ENCODE measurements at places on chromosomes 1 and 21.

DNA sequence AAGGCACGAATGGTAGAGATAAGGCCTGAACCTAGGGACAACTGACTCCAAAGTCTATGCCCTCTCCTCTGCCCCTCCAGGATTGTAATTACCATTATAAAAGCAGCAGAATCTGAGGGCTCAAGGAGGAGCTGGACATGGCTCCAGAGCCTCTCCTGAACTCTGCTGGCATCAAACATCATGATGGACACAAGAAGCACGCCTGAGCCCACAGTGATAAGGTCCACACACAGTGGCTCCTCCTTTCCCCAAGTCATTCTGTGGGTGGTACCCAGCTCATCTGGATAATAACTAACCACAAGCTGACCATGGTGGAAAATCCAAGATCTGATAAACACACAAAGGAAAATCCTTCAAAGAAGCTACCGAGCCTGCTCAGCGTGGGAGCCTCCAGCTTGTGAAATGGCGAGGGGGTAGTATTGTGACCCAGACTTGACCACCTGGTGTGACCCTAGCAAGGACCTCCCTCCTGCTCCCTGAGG is 85.2 kb downstream of the HIVEP3 start:
- no peak for DNase-seq

- no peak for DNase-seq
These were observed 411.8 kb downstream of the KCNT2 start for GRCh38 chr1:196196486-196196885.

GRCh38 chr1:226608699-226609505 is 60.3 kb downstream of the STUM start:
- peak; percentile 63 for DNase-seq

DNA sequence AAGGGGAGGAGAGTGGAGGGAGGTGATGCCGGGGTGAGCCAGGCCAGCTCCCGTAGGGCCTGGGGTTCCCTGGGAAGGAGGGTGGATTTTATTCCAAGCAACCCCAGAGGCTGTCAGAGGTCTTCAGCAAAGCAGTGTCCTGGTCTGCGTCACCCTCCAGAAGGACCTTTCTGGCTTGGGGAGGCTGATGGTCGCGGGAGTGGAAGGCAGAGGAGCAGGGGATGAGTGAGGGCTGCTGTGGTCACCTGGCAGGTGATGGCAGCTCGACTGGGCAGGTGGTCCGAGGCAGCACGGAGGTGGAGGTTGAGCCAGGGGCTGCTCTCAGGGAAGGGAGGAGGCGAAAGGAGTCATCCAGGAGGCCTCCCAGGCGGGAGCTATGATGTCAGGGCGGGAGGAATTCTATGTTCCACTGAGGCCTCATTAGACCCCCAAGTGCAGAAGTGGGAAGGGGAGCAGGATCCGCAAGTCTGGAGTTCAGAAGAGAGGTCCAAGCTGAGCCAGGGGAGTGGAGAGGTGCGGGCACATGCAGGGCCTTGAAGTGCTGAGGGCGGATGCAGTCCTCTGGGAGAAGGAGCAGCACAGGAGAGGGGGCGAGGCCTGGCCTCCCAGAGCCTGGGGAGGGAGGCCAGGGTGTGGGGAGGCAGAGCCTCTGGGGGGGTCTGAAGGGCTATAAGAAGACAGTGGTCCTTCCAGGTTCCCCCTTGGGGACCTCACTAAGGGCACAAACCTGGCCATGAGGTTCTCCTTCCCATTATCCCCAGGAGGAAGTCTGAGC is 33.3 kb downstream of the BMP8A start:
- DNase-seq: no peak

- no peak for DNase-seq
These were observed 91.2 kb downstream of the TNFSF18 start for GRCh38 chr1:172959571-172959970.

GRCh38 chr21:44686843-44687561 is 5.0 kb upstream of the KRTAP12-1 start:
- no peak for DNase-seq

- DNase-seq: no peak
These were observed 393.7 kb downstream of the HLX start for GRCh38 chr1:221272940-221273339.

- DNase-seq: no peak
These were observed at the start of gene CHIA for GRCh38 chr1:111290630-111291029. Gene CHIA, plus strand, starts transcription at chr1:111290851. Its CDS starts 19,617 bp downstream, at chr1:111310468.

DNA sequence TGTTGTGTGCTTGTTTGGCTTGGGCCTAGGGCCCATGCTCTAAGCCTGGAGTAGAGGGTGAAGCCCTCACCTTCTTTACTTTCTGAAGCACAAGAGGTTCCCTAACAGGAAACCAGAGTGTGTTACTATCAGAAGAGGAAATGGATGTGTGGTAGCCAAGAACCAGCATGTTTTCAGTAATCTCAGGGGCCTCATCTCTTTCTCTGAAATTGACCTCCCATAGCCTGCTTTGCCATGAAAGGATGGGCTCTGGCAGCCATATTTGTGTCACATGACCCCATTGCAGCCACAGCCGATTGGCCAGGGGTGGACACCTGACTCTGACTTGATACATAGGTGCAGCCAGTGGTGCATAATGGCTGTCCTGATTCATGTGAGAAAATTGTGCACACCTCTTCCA is 18.6 kb downstream of the A3GALT2 start:
- no peak for DNase-seq

DNA sequence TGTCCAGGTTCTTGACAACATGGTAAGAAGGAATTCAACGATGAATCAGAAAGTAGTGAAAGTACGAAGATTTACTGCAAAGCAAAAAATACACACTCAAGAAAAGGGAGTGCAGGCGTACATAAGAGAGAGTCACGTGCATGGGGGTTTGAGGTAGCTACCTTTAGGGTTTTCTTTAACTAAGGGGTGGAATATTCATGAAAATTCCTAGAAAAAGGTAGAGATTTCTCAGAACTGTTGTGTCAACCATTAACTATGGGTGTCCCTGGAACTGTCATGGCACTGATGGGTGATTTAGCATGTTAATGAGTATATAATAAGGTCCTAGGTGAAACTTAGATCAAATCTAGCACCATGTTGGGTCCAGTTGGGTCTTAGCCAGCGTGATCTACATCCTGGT is 22.5 kb upstream of the SYDE2 start:
- DNase-seq: no peak

DNA sequence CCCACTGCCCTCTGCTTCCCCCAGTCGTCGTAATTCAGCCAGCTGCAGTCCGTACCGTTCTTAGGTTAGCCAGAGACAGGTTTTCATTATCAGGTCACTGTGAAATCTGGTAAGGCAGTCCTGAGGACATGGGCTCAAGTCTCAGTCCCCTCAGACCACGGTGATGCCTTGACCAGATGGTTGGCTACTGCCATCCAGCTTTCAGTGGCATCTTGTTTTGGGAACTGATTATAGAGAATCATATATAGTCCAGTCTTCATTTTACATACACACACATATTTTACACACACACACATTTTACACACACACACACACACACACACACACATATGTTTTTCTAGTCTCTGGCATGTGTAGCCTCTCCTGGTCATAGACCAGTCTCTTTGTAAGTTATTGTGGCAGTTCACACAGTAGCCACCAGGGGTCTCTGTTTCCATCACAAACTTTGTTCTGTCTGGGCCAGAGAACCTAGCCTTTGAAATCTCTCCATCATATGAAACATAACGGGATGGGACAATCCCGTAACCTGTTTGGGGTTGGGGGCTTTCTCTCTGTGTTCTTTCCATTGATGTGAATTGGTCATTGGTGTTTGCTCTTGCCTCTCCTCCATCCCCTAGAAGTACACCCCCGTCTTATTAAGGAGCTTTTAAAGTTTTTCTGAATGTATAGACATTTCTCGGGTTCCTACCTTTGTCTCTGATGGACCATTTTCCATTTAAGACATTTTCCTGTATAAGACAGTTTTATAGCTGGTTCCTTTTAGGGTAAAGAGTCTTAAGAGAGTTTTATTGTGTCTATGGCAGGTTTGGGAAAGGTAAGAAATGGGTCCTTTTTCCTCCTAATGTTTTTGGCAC is 8.4 kb upstream of the IKBKE start:
- DNase-seq: peak; percentile 76

DNA sequence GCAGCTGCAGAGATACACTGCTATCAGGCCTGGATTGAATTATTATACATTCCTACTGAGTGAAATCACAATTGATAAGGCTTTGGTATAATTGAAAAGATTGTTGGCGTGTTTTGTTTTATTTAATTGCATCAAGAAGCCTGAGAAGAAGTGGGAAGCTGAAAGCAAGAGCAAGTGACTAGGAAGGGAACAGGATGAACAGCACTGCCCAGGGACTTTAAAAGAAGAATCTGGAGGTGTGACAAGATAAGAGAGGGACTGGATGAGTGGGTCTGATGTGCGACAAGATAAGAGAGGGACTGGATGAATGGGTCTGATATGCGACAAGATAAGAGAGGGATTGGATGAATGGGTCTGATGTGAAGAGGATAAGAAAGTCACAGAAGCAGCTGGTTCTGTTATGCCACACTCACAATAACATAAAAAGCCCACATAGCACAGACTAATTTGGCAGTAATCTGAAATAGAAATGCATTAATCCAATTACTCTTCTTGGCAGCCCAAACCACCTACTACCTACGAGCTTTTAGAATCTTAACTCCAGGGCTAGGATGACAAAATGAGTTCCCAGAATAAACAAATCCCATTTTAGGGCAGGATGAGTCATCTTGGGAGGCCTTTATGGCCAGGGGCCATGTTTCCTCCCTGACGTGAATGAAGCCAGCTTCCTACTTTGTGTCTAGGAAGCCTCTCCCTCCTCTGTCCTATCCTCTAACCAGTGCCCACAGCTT is 129.7 kb downstream of the DUSP10 start:
- no peak for DNase-seq

DNA sequence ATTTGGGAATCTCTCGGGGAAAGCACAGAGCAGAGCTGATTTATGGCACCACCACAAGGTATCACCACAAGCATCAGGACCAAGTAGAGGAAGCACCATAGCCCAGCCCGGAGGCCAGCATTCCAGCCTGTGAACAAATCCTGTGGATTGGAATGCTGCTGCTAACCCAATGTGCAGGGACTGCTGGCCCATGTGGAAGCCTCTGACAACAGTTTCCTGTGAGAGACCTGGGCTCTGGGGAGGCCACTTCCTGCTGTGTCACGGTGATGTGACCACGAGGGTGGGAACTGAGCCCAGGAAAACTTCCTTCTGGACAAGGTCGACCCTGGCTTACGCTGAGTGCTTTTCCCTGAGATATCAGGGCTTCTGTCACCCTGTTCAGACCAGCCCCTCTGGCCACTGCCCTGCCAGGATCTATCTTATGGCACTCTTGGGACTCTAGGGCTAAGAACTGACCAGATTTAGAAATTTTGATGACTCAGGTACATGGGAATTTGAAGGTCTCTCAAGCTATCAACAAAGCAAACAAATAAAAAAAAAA is 88.3 kb upstream of the NGF start:
- no peak for DNase-seq
